ENCODE measurements at places on chromosomes 1 and 21.
A peak's percentile ranks its signal among the peaks of the same experiment; 100 is the strongest.

DNA sequence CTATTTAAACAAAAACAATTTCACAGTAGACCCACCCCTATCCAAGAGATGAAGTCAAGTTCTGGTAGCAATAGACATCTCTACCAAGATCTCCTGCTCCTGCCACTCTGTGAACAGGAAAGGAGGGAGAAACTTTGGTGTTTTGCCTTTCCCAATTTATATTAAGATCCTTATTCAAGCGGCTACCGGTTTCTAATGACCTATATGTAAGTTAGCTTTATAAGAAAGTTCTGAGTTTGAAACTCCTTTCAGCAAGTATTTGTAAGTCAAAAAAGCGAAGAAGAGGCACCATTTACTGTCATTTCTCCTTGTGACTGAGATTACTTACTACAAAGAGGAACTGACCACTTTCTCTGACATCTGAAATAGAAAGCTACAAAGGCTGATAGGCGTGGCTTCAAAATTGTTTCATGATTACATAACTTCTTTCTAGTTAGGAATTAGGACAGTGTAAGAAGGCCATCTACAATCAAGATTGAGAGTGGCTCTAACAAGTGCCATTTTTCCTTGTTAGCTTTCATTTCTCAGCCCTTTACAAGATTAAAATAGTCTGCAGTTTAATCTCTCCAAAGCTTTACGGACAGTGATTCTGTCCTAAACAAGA, at the start of gene MNDA:
MNDA (plus strand) TSS at position 448 of the 604 bp plus-strand sequence. CDS start 10,803 bp downstream, outside the sequence.
- no peak for DNase-seq

- no peak for DNase-seq
Observed at GRCh38 chr1:25572708-25573590, 29.5 kb downstream of the LDLRAP1 start.

GRCh38 chr1:234212764-234213657, 160.2 kb upstream of the COA6 start:
- DNase-seq = peak; percentile 15

DNA sequence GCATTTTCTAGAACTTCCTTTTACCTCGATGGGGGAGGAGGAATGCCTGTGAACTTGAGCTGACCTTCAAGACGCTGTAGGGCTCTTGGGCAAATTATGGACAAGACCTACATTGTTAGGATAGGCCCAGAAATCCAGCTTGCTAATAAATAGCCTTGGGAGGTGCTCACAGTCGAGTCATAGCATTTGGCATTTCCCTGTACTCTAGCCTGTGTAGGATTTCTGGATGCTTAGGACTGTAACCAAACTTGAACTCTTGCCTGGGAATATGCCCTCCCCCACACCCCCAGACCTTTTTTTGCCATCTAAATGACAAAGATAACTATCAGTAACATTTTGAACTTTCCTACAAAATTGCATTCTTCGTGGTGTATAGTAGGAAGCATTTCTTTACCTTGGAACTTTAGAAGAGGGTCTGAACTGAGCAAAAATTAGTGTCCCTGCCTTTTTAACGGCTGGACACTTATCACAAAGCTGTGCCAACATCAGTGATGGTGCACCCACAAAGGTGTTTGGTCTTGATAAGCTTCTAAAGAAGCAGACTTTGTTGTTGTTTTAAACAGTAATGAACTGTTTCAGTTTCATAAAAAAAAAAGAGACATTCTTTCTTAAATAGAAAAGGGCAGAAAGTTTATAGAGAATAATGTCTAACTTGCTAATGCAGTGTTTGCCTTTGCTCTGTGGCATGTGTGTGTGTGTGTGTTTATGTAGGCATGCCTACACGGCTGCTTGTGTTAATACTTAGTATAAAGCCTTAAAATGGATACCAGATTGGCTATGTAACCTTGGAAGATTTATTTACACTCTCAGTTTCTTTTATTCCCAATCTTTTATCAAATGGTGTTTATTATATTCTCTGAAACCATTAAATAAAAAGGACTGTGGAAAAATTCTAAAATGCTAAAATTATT, 88.2 kb downstream of the NFIA start:
- DNase-seq = no peak

- no peak for DNase-seq
Observed at GRCh38 chr1:153946622-153947241, at the start of gene DENND4B. Gene DENND4B (minus strand): TSS chr1:153946718. CDS start chr1:153944374, 2,344 bp downstream.

GRCh38 chr1:63877816-63878215, 104.0 kb downstream of the ROR1 start:
- peak; percentile 46 for DNase-seq

DNA sequence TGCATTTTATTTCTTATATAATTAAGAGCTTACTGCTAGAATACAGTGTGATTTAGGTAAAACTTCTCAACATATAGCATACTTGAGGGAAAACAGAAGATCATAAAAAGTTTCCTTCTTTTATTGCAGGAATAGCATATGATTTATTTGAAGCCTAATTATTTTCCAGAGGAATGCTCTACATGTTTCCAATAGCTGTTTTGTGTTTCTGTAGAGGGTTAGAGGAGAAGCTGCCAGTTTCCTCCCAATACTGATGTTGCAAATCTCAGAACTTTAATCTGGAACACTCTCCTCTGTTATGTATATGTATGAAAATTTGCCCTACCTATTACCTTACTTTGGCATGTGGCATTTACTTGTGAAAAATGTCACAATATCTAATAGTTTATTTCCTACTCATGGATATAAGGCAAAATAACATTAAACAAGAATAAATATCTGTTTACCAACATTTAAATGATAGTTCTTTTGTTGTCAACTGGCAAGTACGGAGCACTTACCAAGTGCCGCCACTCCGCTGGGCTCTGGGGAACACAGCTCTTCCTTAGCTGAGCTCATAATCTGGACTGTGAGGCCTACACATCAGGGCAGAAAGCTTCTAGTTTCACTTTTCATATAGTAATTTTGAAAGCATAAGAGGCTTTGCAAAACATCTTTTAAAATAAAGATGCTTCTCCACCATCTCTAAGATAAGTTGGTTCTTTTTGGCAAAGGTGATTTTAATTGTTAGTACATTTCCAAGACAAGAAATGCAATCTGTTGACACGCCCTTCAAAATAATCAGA, 239.8 kb upstream of the C1orf105 start:
- no peak for DNase-seq

DNA sequence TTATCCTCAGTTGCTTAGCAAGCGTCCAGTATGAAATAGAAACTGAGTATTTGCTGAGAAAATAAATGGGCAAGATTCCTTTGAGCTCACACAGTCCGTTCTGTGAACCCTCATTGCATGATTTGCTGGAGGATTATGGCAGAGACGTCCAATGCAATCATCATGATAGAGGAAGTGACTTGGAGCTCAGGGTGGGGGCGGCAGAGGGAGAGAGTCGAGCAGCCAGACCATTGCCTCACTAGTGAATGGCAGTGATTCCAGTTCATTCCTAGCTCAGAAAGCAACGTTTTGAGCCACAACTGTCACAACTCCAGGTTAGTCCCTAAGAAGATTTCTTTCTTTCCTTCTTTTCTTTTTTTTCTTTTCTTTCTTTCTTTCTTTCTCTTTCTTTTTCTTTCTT, 27.5 kb upstream of the COL9A2 start:
- DNase-seq = no peak

DNA sequence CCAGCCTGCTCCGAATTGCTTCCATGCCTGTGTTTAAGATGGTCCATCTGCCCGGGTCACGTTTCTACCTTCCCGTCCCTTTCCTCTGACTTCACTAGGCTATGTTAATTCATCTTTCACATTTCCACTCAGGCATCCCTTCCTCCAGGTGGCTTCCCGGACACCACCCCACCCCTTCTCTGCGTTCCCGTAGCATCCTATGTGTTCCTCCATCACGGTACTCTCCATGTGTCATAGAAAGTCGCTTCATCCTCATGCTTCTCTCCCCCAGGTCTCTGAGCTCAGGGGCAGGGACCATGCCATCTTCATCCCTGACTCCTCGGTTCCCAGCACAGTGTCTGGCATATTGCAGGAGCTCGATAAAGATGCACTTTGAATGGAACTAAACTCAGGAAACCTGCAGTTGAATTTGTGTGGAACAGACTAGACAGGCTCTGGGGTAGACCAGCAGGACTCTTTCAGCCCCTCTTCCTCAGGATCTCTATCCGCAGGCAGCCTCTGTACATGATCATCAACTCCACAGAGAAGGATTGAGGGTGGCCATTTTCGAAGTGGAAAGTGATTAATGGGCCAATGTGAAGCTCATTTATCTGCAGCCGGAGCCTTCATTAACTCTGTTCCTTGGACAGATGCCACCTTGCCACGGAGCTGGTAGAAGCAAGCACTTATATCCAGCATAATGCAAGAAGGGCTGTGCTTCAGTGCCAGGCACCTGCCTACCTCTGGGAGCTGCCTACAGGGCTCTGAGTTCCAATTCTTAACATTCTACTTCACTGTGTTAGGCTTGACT, 9.1 kb downstream of the C1orf226 start:
- no peak for DNase-seq

GRCh38 chr1:23559985-23560741, 862 bp upstream of the ID3 start:
- no peak for DNase-seq

DNA sequence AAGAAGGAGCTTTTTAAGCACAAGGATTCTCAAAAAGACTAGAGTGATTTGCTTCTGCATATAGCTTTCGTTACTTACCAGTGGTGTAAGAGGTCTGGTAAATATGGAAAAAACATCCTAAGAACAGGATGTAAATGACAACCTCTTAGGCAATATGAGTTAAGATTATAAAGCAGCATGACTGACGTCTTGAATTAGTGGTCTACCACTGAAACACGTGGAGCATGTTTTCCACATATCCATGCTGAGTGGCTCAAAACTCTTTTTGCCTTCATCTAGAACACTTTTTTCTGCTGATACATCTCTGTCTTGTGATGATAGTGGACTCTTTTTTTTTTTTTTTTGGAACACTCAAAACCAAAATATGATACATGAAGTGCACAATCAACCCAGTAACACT, 44.6 kb downstream of the RCAN1 start:
- DNase-seq = no peak

DNA sequence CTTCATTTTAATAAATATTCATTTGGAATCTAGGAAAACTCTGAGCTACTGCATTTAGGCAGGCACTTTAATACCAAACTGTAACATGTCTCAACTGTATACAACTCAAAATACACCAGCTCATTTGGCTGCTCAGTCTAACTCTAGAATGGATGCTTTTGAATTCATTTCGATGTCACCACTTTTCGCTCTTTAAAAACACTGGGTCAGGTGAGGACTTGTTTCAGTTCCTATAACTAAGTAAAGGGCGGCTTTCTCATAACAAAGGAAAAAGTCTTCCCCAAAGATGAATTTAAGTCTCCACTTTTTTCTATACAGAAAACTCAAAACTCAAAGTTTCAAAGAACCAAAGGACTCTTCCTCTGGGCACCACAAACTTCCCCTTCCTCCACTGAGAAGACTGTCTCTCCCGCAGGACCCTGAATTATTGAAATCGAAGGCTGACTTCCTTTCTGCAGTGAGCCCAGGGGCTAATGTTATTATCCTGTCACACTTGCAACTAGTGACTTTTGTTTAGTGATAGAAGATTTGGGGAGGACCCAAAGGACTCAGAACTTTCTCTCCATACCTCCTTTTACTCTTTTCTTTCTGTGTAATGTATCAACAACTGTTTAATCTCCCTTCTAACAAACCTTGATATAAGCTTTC, 9.7 kb upstream of the DHX9 start:
- no peak for DNase-seq

DNA sequence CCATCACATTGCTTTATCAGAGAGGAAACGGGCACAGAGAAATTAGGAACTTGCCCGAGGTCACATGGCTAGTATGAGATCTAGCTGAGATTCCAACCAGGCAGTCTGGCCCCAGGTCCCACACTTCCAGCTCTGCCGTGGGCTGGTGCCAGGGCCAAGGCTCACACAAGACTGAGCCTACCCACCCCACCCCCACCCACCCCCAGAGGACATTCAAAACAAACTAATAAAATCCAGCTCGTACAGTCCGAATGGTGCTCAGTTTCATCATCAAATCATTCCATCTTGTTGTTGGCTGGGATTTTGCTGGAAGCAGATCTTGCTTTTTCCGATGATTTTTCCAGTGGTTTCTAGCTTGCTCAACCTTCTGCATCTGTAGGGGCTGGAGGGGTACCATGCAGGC, 27.9 kb downstream of the MATN1 start:
- no peak for DNase-seq

- no peak for DNase-seq
Observed at GRCh38 chr1:109882288-109883245, 28.1 kb upstream of the CSF1 start.

DNA sequence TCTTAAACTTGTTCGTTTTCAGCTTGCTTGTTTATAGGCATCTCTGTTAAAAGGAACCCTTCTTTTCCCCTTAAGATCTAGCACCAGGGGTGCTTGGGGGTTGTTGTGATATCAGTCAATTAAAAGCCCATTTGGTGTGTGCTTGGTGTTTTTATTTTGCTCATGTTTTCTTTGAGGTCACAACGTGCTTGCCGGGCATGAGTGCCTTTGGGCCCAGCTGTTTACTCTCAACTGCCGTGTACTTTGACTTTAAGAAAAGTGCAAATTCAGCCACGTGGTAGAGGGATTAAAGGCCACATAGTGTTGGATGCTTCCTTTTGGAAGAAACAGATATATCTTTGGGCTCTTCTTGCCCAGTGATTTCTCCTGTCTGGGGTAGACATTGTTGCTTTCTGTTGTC, 10.5 kb downstream of the ARID1A start:
- no peak for DNase-seq

DNA sequence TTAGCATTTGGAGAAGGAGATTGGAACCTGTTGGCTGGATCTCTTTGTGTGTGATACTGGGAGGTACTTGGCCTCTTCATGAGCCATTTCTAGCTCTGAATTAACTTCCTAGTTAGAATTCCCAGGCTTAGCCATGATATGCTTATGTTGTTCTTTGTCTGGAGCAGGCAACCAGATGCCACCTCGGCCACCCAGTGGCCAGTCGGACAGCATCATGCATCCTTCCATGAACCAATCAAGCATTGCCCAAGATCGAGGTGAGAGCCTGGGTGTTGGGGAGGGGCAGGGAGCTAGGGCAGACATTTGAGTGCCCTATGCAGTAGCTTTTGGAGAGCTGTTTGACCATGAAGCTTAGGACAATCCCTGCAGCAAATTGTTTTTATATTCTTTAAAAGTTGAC, 26.5 kb upstream of the PIGV start:
- DNase-seq = no peak

GRCh38 chr1:29698033-29698432, 461.7 kb downstream of the PTPRU start:
- peak; percentile 49 for DNase-seq

GRCh38 chr1:109704173-109704572, 7.9 kb upstream of the GSTM5 start:
- DNase-seq = no peak

DNA sequence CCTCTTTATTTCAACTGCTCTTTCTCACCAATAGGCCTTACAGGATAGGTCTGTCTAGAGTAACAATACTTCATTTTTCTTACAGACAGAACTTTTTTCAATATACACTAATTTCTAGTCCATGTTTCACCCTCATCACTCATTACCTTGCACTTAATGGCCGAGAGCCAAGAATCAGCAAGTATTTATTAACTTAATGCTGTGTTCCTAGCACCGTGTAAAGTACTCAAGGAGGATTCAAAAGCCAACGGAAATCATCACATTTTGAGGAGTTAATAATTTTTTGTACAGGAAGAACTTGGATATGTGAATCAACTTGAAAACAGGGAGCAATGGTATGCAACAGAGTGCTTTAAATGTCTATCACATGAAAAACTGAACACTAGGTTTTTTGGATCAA, 102.0 kb downstream of the PTPN14 start:
- no peak for DNase-seq

GRCh38 chr1:12244078-12244477, 14.2 kb downstream of the VPS13D start:
- no peak for DNase-seq

GRCh38 chr1:8392522-8392921, 74.6 kb downstream of the SLC45A1 start:
- DNase-seq = no peak

All from HFF-Myc (cell line).